ENCODE measurements at places on chromosomes 3 and 15.

GRCh38 chr3:106068795-106069194 is 200.0 kb upstream of the CBLB start:
- no peak for DNase-seq

- DNase-seq, result no peak
Measured at GRCh38 chr3:152039887-152040286, 166.4 kb downstream of the SUCNR1 start.

- no peak for DNase-seq
Measured at GRCh38 chr15:63040509-63040908, 2.0 kb upstream of the TPM1 start.

- no peak for DNase-seq
Measured at GRCh38 chr3:63874769-63875168, 11.1 kb downstream of the ATXN7 start.

- DNase-seq, result no peak
Measured at GRCh38 chr3:49826016-49826415, 12.3 kb upstream of the UBA7 start.

DNA sequence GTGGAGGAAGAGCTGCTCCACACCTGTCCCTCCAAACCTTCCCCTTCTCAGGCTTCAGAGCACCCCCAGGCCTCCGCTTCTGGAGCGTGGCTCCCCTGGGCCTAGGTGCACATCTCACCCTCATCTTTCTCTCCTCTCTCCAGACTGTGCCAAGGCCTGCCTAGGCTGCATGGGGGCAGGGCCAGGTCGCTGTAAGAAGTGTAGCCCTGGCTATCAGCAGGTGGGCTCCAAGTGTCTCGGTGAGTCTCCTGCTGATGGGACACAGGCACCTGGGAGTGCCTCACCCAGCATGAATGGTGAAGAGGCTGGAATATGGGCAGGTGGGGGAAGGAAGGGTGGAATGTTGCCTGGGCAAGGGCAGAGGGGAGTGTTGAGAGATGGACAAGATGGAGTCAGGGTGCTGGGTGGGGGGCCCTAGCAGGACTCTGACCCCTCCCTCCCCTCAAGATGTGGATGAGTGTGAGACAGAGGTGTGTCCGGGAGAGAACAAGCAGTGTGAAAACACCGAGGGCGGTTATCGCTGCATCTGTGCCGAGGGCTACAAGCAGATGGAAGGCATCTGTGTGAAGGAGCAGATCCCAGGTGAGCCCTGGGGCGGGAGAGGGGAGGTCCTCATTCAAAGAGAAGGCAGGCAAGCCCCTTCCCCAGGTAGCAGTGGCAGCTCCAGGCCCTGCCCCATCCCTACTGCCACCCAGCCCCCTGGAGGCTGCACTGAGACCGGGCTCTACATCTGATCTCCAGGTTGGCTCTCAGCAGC is 9.1 kb downstream of the PRRT3 start:
- no peak for DNase-seq

- DNase-seq, result no peak
Measured at GRCh38 chr15:78242128-78242527, 7.8 kb upstream of the ACSBG1 start.

GRCh38 chr15:40136470-40137302 is 24.2 kb upstream of the BUB1B start:
- DNase-seq, result peak; percentile 58

DNA sequence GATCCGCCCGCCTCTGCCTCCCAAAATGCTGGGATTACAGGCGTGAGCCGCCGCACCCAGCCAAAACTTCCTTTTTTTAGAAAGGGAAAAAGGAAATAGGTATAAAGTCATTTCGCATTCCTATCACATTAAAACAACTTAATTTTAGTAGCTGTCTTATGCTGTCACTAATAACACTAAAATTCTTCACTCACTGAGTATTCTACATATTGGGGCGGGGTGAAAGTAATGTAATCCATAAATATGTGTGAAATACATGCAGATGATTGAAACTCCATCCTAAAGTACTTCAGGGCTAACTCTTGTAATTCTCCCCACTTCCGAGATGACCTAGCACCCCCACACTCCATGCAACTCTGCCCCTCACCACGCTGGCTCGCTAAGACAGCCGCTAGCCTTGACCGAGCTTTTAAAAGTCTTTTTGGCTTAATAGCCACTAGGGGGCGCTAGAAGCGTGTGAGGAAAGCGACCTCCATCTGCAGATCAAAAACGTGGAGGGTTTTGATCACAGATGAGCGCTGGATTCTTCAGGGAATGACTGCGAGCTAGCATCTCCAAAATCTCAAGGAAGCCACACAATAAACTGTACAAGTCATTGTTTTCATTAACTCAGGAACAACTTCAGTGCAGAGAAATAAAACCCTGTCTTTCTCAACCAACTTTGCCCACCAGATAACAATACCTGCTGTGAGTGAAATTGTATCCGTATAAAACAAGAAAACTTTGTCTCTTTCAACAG is 129.3 kb upstream of the IGF1R start:
- peak; percentile 92 for DNase-seq

- no peak for DNase-seq
Measured at GRCh38 chr3:182737825-182738224, 55.5 kb upstream of the ATP11B start.

- DNase-seq, result no peak
Measured at GRCh38 chr15:38208779-38209178, 43.9 kb upstream of the SPRED1 start.
